COLO829 (cell line): ENCODE measurements at places on chromosomes 2 and 18.
A peak's percentile ranks its signal among the peaks of the same experiment; 100 is the strongest.

DNA sequence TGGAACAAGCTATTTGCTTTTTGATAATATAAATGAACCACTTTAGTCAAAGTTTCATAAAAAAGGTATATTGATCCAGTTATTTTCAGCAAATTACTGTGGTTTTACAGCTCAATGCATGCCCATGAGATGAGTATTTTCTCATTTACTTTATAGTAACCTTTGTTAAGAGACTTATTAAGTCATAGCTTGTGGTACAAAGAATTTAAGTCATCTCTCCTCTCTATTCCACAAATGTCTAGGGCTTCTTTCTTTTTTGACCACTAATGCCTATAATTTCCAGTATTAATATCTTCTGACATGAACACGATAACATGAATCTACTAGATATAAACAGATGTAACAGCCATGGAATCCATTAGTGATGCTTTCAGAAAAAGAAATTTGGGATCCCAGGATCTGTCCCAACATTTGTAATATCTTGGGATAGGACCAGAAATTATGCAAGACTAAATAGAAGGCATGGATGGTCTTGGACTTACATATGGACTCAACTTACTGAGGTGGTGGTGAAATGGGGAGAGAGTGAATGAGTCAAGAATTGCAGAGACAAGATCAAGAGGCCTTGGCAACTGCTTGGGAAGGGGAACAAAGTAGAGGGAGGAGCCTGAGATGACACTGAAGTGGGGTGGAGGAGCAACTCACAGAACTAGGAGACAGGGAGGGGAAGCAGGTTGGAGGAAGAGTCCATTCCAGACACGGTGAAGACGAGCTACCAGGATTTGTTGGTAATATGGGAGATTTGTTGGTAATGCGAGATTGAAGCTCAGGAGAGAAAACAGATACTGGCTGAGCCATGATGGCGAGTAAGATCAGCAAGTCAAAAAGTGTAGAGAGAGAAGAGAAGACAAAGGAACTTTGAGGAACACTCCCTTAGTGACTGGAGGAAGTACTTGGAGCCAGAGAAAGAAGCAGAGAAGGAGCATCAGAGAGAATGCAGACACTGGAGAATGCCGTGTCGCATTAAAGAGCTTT is 42.4 kb upstream of the KDM3A start:
- DNase-seq = no peak

DNA sequence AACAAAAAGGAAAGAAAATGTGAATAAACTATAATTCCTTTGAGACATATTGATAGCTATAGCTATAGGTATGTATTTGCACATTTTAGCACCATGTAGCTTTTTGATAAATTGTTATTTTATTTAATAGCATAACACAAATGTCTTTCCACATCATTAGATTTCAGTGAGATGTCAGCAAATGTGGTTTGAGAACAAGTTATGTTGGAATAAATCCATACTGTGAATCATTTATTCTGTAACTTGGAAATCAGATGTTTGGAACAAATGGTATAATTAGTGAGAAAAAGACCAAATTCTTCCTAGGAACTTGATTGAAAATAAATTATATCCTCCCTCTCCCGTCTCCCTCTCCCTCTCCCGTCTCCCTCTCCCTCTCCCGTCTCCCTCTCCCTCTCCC is 62.8 kb downstream of the NABP1 start:
- DNase-seq = no peak

DNA sequence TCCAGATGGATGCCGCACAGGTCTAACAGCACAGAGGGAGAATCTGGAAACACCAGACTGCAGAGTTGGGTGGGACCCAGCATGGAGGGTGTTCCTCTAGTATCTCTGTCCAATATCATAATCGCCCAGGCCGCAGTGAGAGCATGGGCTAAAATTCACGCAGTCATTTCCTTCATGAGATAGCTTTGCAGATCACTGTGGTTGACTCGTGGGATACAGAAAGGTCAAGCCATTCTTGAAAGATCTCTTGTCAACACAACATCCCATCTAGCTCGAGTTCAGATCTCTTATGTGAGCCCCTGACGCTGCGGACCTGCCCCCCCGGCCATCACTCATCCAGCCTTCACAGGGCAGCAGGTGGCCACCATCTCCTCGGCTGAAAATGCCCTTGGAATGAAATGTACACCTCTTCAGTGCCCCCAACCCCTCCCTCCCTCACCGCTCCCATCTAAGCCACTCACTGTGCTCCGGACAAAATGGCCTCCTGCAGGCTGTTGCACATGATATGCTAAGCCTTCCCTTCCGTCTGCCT is 45.9 kb downstream of the FOSL2 start:
- DNase-seq = no peak

GRCh38 chr18:25685088-25685487 is 333.1 kb upstream of the ZNF521 start:
- no peak for DNase-seq

- no peak for DNase-seq
Measured at GRCh38 chr2:159856760-159857159, 58.8 kb upstream of the CD302 start.

DNA sequence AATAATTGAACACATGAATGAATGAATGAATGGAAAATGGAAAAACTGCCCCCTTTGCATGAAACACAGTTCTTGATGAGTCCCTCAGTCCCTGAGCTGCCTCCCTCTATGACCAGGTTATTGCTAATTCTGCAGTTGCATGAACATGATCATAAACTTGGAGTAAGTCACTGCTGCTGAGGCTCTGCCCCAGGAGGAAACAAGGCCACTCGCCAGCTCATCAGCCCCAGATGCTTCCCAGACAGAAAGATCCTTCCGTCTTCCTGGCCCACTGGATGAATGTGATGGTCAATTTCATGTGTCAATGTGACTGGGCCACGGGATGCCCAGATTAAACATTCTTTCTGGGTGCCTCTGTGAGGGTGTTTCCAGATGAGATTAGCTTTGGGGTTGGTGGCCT is 16.4 kb downstream of the GPR45 start:
- DNase-seq = no peak

DNA sequence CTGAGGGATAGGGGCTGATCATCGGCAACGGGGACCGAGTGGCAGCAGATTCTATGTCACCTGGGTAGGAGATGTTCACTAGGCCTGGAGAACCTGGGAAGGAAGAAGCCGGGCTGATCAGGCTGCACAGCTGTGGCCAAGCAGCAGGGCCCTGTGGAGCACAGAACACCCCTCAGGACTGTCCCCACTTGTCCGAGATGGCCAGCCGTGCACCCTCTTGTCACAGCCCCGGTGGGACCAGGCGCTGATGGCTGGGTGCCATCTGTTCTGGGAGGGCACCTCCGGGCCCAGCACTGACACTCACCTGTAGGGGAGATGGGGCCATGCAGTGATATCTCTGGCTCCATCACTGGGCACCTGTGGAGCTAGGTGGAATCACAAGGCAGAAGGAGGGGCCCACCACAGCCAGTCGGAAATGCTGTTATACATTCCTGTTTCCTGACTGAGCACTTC is 217.9 kb upstream of the RAB6C start:
- no peak for DNase-seq

- no peak for DNase-seq
Measured at GRCh38 chr2:10482913-10483312, 34.8 kb upstream of the ODC1 start.

DNA sequence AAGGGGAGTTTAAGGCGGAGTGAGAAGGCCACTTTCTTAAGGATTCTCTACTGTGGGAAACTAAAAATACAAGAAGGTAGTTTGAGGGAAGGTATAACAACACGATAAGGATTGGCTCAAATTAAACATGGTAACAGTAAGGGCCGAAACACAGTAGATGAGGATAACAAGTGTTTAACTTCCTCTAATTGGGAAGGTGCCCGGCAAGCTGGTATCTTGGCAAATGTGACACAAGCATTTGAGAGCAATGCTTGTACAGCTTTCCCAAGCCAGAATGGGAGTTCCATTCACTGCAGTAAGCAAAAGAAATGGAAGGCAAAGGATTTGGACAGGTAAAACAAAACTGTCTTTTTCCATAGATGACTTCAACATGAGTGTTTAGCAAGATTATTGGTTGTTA is 19.8 kb downstream of the USP40 start:
- DNase-seq = no peak

DNA sequence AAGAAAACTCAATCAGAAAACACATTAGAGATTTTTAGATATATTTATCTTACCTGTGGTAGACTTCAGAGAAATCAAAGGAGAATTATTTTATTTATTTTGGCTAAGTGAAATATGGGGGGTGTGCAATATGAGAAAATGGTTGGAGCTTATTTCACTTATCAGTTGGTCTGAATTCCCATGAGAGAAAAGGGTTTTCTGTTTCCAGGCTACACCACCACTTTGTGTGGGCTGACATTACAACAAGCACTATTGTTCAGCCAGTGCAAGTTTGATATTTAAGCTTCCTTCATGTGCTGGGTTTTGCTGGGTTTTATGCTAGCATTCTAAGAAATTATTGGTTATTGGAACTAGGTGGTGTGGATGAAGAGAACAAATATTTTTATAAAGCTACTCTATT is 33.5 kb downstream of the RMND5A start:
- DNase-seq = peak; percentile 83

GRCh38 chr2:143480601-143481236 is 351.5 kb downstream of the ARHGAP15 start:
- DNase-seq = peak; percentile 13

DNA sequence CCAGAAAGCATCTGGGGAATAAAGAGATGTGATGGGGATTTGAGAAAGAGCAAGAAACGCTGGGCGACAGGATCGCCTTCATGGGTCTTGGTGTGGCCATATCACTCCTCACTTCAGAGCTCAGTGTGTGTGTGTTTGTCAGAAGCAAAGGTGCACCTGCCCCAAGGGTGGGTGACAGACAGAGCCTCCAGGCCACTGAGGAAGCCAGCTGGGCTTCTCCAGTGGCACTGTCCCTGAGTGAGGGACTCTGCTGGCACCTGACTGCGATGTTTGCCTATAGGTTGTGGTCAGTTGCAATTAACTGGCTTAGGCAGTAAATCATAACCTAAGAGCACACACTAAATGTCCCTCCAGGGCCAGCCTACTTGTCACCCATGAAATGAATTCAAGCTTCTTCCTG is 23.5 kb upstream of the GNAL start:
- DNase-seq = no peak

GRCh38 chr2:173354582-173355131 is at the start of gene CDCA7:
TSS of gene CDCA7 (plus strand) at chr2:173354872. CDS start at chr2:173354964, 92 bp downstream.
- peak; percentile 32 for DNase-seq

DNA sequence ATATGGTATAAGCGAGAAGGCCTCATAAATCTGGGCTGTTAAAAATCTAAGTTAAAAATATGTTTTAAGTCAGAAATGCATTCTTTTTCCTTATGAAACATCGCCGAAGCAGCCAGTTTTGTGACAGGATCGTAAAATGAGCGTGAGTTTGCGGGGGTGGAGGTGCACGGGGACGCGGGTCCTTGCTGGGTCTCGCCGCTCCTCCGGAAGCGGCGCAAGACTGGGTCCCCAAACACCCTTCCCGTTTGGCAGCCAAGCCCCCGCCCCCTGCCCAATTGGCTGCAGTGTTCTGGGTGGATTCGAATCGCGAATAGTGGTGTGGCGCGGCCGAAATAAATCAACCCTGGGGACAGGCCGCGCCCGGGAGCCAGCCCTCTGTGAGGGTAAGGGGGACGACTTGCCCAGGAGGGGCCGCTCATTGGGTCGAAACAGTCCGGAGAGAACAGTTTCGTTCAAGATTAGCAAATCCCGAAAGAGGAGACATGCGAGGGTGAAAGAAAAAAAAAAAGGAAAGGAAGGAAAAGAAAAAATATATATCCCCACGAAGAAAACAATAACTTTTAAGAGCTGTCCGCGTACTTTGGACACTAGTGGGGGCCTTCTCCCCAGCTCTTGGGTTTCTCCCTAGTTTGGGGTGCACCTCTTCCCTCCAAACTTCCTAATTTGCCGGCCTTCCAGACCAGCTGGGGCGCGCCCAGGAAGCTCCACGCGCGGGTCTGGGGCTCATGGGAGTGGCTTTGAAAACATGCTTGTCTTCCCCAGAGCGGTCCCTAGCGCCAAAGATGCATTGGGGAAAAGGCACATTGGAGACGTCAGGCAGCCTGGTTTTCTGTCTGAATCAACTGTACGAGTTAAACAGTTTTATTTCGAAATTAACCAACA is 3.1 kb upstream of the GATA6 start:
- DNase-seq = no peak

- DNase-seq = no peak
Measured at GRCh38 chr18:21598726-21599584, 1.5 kb downstream of the ESCO1 start.

- DNase-seq = no peak
Measured at GRCh38 chr2:29057006-29057405, 17.3 kb downstream of the PCARE start.

- DNase-seq = no peak
Measured at GRCh38 chr2:99989905-99990304, 152.5 kb downstream of the AFF3 start.
